ENCODE measurements at places on chromosomes 12 and 14.

DNA sequence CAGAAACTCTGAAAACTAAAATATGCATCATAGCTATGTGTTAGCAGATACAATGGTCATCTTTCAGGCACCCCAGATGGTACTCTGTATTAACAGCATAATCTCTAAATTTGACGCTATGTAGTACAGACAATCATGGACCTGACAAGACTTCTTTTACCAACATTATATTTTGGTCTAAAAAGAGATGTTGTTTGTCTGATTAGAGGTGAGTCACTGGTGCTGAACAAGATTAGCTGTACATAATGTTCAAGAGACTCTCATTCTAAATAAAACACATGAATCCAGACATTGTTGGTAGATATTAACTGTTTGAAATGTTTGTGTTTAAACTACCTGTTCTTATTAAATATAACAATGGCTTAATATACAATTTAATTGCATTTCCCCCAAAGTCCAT lies 146.4 kb upstream of the LMNTD1 start:
- no peak for DNase-seq

DNA sequence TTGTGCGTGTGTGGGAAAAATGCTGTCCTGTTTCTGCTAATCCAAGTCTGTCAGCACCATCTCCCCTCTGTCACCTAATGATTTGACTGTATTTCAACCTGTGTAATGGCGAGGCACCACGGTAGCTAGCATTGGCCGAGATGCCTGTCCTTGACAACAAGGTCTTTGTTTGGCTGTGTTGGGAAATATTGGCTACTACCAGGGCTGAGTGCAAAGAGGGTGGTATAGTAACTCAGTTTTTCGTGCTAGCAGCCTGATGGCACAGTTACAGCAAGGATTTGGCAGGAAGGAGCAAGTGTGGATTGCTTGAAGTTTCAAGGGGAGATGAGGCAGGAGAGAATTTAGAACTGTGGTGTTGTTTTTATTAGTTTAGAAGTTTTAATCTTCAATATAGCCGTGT lies 440.3 kb upstream of the RGS6 start:
- no peak for DNase-seq

DNA sequence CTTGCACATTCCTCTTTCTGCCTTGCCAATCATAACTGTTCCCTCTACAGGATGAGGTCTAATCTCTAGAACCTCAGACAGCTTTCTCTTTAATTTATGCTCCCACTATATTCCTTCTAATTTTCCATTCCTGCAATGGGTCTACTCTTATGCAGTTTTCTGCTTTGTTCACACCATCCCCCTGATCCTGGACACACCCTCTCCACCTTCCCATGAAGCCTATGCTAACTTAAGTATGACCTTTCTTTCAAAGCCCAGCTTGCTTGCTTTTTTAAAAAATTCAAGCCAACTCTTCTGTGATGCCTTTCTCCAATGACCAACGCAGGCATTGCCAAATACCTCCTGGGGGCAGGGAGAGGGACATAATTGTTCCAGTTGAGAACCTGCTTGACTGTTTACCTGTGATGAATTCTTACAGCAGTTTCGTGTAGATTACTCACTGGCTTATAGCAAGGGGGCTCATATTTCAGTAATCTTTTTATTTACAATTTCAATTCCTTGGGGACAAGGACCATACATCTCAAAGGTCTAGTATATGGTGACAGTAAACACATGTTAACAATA lies 7.8 kb downstream of the SLC38A1 start:
- no peak for DNase-seq

- DNase-seq, result no peak
These were observed 57.6 kb downstream of the LMNTD1 start for GRCh38 chr12:25495331-25496097.

All from activated CD4-positive, CD25-positive, alpha-beta regulatory T cell treated with anti-CD3 and anti-CD28 coated beads, Interleukin-2, amount 50 U/mL, for 16 hours (primary cell).